Hematopoietic multipotent progenitor cell treated with erythropoietin and hydrocortisone succinate and interleukin-3 and kit ligand, for 17 days (in vitro differentiated cells): ENCODE measurements at places on chromosomes 13 and 19.

DNA sequence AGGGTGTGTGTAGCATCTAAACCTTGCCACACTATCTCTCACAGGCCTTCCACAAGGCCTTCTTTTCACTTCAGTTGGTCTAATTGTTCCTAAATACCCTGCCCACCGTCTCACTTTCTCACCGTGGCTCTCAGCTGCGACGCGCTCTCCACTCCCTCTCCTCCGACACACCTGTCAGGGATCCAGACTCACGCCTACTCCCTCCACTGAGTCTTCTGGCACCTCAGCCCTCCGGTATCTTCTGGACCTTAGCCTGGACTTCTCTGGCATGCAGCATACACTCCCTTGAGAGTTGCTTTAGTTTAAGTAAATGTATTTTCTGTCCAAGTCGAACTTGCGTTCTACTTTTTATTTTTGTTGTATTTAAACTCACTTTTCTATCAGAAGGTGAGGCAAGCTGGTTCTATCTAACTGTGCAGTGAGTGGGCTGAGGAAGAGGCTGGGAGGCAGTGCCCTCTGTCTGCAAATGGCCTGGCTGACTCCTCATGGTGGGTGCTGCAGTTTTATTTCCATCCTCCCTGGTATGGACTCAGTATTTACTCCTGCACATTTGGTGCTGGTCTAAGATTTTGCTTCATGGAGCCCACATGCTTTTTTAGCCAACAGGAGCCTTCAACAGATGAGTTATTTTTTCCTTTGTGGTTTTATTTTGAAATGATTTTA, 28.5 kb upstream of the ARGLU1 start:
- no peak for DNase-seq

- DNase-seq: no peak
Measured at GRCh38 chr13:95073747-95074311, 227.4 kb downstream of the ABCC4 start.

DNA sequence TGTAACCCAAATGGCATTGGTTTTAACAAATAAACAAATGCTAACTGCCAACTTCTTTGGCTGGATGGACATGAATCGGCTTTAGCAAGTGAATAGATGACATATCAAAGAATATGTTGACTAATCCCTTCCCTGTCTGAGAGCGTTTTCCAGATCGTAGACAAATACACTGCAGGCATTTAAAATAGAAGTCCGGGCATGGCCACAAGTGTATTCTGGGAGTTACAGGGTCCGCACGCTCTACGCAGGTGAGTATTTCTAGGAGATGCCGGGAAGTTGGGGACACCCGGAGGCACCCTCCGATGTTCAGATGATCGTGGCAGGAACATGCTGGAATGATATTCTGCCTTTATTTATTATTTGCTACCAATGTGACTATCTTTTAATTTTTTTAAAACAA, 53.2 kb upstream of the ZNF536 start:
- no peak for DNase-seq

DNA sequence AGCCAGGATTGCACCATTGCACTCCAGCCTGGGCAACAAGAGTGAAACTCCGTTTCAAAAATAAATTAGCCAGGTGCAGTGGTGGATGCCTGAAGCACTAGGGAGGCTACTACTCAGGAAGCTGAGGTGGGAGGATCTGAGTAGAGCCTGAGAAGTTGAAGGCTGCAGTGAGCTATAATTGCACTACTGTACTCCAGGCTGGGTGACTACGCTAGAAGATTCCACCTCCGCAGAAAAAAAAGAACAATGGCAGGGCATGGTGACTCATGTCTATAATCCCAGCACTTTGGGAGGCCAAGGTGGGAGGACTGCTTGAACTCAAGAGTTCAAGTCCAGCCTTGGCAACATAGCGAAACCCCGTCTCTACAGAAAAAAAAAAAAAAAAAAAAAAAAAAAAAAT, 20.5 kb downstream of the HAUS8 start:
- no peak for DNase-seq

DNA sequence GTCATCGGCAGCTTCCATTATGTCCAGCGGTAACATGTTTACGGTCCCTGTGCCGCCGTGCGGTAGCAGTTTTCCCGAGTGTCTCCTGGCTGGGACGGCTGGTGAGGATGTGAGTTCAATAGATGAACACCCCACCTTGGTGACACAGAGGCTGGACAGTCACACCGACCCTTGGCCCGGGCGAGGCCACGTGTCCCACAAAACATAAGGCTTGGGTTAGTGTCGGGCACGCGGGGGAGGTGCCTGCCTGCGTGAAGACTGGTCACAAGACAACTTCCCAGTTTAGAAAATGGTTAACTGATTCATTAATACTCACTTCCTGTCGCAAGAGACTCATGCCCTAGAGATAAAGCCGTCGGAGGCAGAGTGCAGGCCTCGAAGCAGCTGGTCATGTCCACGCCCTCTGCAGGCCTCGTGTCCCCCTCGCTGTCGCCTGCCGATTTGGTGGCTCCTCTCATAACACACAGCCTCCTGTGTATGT, 17.2 kb downstream of the RASA3 start:
- DNase-seq: no peak

- no peak for DNase-seq
Measured at GRCh38 chr19:54662730-54663129, at the start of gene LILRB4. LILRB4 (plus strand) TSS chr19:54662985; CDS start chr19:54663034, 49 bp downstream.

DNA sequence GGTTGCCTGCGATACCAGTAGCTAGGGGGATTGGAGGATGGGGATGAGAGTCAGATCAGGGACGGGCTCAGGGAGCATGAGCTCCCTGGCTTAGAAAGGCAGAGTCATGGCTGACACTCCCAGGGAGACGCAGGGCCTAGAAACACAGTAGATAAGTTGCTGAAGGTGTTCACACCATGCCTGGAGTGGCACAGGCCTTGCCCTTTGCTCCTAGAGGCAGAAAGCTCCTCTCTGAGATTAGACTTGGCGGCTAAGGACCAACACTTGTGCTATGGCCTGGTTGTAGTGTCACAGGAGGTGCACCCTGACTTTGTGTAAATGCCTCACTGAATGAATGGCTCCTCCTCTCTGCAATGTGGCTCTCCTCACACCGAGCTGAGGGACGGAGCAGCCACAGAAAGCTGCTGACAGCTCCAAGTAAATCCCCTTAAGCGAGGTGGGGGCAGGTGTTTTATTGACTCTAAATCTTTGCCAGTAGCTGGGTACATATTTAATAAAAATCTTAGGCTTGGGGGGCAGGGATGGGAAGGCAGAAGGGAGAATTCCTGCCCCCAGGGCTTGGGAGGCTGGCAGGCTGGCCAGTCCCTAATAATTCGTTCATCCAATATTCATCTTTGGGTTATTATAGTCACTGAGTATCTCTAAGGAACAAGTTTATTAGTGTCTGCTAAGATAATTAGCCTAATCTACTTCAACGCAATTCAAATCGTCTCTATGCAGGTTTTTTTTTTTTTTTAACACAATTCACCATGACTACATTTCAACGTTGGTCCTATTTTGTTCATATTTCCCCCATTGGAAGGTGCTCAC, 54.9 kb downstream of the SIAH3 start:
- DNase-seq: no peak

GRCh38 chr13:50627111-50627510, 216.4 kb downstream of the DLEU7 start:
- DNase-seq: no peak

DNA sequence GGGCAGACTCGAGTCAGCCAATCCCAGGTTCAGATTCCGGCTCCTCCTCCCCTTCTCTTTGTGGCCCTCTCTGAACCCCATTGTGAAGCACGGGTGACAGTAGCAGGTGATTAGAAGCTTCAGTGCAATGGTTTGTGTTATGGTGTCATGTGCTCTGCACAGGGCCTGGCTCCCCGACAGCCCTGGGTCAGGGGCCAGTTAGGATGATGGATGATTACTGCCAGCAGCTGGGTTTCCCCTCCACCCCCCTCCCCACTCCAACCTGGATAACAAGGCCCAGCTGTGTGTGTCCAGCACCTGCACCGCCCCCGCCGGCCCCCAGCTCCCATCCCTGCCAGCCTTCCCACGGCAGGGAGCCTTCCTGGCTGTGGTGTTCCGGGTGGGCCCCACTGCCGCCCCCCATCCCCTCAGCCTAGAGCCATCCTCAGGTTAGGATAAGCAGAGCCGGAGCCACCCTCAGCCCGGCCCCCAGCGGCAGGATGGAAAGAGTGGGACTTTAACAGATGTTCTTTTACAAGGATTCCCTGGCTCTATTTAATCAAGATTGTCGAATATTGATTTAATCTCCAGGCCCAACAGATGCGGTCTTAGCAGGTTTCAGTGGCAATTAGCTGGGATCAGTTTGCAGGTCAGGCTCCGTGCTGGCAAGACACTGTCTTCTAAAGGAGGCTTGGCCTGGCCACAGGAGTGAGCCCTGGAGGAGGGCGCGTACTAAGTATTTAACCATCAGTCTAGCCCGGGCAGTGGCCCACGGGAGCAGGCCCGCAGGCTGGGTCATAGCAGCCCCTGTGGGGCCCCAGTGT, 156.2 kb downstream of the SIPA1L3 start:
- no peak for DNase-seq

DNA sequence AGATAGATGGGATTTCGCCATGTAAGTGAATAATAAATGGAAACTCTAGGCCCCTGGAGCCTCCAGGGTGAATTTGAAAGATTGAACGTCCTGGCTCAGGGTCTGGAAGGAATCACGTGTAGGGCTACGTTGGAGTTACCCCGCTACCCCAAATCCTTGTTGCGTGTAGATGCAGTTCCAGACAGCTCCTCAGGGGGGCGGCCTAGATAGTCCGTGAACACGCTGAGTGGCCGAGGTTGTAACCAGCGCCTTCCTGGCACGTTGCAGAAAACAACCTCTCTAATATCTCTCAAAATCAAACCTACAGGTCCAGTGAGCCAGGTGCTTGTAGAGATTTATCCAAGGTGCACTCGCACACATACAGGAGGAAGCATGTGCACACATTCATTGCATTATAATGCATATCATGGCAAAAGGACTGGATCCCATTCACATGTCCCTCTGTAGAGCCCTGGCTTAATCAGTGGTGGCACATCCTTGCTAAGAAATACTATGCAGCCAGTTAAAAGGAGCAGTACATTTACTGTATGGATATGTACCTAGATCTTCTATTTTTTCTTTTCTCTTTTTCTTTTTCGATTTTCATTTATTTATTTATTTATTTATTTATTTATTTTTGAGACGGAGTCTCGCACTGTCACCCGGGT, 2.5 kb upstream of the KEAP1 start:
- DNase-seq: peak; percentile 82

DNA sequence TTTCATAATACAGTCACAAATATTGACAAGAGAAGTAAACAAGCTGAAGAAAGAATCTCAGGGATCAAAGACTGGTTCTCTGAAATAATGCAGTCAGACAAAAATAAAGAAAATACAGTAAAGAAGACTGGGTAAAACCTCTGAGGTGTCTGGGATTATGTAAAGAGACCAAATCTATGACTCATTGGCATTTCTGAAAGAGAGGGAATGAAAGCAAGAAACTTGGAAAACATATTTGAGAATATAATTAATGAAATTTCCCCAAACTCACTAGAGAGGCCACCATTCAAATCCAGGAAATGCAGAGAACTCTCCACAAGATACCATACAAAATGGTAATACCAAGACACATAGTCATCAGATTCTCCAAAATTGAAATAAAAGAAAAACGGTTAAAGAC, 53.0 kb upstream of the GPC6 start:
- DNase-seq: no peak

DNA sequence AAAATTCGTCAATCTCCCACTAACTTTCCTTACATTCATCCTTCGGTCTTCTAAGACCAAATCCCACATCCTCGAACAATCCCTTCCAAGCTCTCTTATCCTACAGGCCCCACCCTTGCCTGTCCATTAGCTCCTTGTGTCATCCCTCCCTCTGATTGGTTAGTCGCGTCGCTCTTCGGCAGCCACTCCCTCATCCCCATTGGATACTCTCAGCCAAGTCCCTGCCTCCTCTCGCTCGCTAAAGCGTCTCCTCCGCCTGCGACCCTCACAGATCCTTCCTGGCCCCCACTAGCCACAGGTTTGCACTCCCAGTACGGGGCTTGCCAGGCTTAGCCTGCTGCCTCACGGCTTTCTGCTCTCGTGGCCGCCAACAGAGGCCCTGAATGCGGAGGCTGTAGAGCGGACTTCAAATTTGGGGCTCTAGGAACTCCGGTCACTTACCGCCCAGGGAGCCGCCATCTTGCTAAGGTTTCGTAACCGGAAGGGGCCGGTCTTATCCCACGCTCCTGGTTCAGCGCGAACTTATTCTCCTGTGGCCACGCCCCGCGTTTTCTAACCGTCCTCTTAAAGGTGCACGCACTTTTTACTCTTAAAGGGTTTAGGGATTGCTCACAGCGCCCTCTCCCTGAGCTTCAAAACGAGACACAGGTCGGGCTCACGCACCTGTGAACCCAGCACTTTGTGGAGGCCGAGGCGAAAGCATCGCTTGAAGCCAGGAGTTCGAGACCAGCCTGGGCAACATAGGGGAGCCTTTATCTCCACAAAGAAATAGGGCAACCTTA, at the start of gene DMAC2:
Gene DMAC2, minus strand, starts transcription at position 472 of the 782 bp plus-strand sequence. Its CDS starts 13 bp downstream, at position 459.
- DNase-seq: peak; percentile 98

- DNase-seq: peak; percentile 31
Measured at GRCh38 chr19:16627193-16627927, 644 bp downstream of the MED26 start.

DNA sequence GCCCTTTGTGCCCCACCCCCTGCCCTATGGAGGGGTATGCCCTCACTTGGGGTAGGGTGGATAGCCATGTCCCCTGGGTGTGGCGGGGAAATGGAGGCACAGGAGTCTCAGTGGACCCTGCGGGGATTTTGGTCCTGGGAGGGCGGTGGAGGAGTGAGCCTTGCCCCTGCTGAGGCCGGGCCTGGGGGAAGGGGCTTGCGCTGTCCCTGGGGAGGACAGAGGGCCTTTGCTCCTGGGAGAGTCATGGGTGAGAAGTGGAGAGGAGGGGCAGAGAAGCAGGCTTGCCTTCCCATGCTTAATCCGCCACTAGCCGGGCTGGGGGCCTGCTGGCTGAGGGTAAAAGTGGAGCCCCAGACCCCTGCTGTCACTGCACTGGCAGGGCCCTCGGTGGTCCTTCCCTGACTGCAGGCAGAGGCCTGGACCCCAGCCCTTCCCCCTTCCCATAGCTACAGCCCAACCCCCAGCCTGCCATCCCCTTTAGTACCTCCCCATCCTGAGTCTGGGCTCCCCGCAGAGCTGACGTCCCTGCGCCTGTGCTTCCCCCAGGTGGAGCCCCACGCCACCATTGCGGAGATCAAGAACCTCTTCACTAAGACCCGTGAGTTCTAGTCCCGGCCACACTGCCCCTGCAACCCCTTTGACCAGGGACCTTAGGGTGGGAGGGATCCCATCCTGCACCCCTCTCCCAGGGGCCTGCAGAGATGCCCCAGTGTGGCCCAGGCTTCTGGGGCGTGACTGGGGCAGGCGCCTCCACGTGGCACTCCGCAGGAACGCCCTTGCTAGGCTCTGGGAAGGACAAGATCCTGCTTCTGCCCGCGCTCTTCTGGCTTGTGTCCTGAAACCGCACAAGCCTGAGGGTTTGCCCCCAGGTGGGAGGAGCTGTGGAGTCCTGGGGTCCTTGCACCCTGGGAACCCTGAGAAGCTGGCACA, 8.9 kb downstream of the NDUFB7 start:
- no peak for DNase-seq

DNA sequence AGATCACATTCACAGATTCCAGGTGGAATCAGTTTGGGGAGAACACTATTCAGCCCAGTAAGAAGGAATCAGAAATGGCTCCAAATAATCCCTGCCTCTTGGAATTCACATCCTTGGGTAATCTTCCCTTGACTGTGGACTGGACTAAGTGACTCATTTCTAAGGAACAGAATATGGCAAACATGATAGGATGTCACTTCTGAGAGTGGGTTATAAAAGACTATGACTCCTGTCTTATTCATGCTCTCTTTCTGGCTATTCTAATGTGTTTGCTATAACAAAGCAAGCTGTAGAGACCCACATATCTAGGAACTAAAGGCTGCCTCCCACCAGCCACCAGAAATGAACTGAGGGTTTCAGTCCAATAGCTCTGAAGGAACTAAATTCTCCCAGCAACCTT, 37.8 kb downstream of the MBD3L2B start:
- DNase-seq: no peak

- DNase-seq: no peak
Measured at GRCh38 chr13:35988648-35989081, 142.5 kb downstream of the DCLK1 start.
